Stimulated activated CD8-positive, alpha-beta memory T cell treated with anti-CD3 and anti-CD28 coated beads, Interleukin-7, amount 100 ng/mL, for 1 hour (primary cell): ENCODE measurements at places on chromosomes 5 and 9.
A peak's percentile ranks its signal among the peaks of the same experiment; 100 is the strongest.

DNA sequence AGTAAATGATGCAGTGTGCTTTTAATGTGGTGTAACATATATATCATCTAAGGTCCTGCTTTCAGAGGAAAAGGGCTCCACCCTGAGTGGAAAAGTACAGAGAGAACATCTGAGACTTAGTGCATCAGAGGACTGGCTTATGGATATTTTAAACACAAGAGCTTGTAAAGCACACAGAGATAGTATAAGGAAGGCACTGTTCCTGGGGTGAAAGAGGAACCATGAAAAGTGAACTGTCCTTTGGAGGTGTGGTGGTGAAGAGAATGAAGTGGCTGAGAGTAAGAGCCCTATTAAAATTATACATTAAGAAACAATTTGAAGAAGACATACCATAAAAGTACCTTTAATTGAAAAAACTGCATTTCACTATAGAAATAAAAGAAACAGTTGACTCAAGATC lies 68.9 kb downstream of the CSF2 start:
- DNase-seq: no peak

DNA sequence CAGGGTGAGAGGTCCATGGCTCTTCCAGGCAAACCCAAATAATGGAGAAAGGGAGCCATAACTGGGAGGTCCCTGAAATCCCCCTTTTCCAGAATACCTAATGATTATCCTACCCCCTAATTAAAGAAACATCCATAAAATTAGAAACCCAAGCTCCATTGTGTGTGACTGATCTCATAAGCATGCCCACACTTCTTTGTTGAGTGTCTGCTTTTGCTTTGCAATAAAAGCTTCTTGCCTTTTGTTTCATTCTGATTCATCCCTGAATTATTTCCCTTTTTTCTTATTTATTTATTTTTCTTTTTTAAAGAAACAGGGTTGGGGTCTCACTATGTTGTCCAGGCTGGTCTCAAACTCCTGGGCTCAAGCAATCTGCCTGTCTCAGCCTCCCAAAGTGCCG lies 33.1 kb downstream of the BTF3 start:
- DNase-seq: no peak

DNA sequence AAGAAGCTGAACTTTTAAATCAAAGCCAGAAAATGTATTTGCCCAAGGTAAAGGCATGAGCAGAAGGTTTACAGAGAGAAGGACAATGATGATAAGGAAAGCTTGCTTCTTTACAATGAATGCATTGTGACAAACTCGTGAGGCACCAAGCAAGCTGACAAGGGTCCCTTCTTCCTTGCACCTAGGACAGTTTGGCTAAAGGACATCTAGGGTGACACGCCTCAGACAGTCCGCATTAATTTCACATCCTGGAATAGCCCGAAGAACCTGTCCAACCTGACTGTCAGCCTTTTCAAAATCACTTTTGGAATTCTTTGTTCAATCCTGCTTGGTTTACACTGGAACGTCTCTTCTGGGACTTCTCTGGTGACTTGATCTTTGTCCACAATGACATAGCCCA lies 146.4 kb upstream of the MAP3K1 start:
- no peak for DNase-seq

DNA sequence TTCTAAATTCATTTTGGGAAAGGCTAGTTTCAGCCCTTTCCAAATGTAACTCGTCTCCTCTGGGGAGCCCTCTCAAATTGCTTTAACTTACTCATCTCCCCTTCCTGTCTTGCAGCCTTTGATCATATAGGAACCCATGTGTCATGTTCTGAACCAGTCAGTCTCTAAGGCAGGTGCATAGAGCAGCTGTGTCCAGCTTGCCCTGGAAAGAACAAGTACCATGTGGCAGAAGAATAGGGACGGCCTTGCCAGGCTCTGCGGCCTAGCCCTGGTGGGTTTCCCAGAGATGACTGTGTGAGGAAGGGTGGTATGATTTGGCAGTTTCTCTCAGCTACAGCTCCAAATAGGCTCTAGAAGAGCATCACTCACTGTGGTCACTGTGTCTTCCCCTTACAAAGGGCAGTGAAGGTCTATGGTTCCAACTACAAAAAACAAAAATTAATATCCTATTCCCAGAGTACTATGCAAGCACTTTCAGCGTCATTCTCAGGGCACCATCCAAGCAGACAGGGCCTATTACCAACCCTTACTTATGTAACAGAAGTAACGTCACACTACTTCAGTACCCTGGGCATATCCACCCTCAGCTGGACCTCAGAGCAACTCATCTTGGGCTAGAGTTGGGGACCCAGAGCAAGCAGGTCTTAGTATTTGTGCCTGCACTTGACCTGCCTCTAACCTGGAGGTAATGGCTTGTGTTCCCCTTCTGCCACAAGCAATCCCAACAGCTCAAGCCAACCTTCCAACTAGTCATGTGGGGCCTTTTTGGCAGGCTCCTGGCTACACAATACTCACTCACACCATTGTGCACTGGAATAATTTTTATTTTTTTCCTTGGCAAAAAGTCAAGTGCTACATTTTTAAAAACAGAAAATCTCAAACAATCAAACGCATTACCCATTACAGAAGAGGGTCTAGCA lies 37.2 kb upstream of the UBAP2 start:
- no peak for DNase-seq

GRCh38 chr5:31863991-31864411 lies 225.1 kb downstream of the PDZD2 start:
- no peak for DNase-seq

- no peak for DNase-seq
These were observed 44.9 kb upstream of the ADAMTSL1 start for GRCh38 chr9:18429070-18429469.

DNA sequence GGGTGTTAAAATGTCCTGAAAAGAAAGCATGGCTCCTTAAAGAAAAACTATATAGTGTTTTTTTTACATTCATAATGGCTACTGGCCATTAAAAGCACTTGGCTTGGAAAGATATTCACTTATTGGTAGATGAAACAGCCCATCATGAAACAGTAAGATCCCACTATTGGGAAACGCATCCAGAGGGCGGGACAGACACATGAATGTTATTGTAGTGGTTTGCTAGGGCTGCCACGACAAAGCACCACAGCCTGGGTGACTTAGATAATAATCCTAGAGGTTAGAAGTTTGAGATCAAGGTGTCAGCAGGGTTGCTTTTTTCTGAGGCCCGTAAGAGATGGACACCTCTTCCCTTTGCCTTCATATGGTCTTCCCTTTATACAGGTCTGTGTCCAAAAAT lies 139.4 kb upstream of the ANKH start:
- DNase-seq: no peak

DNA sequence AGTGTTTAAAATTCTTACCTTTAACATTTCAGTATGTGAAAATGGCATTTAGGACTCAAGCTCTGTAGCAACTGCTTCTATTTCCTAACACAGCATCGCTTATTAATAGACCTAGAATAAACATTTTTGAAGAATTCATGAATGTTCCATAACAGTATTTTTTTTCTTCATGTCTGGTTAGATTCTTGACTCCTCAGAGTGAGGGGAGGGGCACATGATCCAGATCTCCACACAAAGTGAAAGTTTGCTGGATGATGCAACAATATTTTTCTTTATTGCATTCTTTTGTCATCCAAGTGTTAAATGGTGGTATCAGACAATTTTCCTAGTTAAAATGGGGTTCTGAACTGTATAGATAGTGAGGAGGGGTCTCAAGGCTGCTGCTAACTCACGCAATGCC lies 130.8 kb upstream of the MAN2A1 start:
- DNase-seq: no peak

DNA sequence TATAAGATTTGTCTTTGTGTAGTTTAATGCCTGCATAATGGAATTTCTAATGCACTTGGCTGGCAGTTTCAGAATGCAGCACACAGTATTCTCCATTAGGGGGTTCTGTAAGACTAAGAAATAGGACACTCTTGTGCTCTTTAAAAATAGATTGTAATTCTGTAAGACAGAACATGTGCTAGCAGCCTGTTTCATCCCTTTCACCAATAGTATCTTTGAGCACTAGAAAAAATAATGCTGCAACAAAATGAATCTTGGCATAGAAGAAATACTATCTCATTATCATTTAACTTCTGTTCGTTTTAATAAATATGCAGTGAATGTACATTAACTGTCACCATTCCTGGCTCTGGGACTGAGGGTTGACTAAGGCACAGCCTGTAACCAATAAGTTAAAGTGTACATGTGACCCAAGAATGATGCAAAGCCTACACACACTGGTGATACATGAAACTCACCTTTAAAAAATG lies 23.8 kb upstream of the ZNF622 start:
- no peak for DNase-seq

DNA sequence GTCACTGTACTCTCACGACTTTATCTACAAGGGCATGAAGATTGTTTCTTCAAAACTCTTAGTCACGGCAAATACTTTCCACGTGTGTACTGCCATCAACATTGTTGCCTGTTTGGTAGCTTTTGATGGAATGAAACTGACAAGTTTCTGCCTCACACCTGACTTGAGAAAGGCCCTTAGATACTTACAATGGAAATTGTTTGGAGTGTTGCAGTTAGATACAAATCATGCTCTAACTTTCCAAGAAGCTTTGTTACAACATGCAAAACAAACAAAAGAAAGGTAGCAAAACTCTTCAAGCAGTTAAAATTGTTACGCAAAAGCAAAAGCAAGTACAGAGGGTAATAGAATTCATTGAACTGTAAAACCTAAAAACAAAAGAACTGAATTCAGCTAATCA lies 91.1 kb upstream of the TLE4 start:
- DNase-seq: no peak

GRCh38 chr5:76622973-76623596 lies at the start of gene F2RL2:
F2RL2 (minus strand) TSS chr5:76623403; CDS start chr5:76623230, 173 bp downstream.
- DNase-seq: no peak

GRCh38 chr5:156934450-156935211 lies 28.4 kb downstream of the TIMD4 start:
- peak; percentile 26 for DNase-seq

GRCh38 chr5:56490971-56491468 lies 257.9 kb upstream of the ANKRD55 start:
- DNase-seq: no peak

GRCh38 chr9:105038051-105038450 lies 110.1 kb upstream of the ABCA1 start:
- no peak for DNase-seq

DNA sequence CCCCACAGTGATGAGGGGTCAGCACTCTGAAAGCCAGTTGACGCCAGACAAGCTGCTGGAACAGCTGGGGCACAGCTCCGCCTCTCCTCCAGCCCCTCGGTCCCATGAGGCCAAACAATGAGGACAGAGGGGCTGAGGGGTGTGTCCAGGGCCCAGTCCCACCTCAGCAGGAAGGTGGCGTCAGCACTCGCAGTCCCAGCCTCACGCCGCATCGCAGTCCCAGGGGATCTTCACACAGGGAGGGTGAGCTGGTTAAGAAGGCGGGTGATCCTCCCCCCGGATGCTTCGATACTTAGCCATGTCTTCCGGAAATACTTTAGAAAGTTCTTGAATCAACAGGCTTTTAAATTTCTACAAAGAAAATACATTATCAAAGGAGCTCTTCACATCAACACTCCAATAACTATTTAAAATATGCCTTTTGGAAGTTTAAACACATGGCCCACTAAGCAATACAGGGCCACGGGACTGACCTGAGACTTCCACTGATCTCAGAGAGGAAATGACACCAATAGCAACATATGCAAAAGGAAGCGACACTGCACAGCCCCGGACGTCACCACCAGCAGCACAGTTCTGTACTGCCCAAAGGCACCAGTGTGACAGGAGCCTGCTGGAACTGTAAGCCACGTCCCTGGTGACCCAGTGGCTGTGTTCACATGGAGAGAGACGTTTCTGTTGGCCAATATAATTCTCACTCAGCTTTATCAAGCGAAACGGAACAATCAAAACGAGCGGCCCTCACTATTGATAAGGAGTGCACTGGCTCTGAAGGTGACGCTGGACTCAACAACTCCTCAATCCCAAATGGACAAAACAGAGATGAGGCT lies 5.9 kb downstream of the MED10 start:
- DNase-seq: no peak

- DNase-seq: no peak
These were observed 225.5 kb upstream of the ATP10B start for GRCh38 chr5:161077496-161077895.
